ENCODE measurements at places on chromosomes 16 and 17.
A peak's percentile ranks its signal among the peaks of the same experiment; 100 is the strongest.

GRCh38 chr16:24989494-24989893 is 25.7 kb downstream of the ARHGAP17 start:
- no peak for DNase-seq

DNA sequence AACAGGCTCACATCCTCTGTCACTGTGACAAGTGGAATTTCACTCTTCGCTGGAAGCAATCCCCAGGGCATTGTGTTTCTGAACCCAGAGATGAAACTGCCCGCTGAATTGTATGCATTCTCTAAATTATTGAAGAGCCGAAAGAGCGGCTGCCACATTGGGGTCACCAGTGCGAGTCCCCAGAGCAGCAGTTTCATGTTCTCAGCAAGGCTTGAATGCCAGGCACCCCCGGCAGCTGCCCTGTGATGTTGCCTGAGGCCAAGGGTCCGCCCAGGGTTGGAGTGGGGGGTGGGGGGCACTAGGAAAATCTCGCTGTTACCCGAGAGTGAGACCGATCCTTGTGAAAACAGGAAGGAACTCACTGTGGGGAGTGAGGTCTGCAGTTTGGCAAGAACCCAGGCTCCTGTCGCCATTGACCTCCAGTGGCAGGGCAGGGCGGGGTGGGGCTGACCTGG is 20.7 kb upstream of the BCAR1 start:
- DNase-seq, result no peak

DNA sequence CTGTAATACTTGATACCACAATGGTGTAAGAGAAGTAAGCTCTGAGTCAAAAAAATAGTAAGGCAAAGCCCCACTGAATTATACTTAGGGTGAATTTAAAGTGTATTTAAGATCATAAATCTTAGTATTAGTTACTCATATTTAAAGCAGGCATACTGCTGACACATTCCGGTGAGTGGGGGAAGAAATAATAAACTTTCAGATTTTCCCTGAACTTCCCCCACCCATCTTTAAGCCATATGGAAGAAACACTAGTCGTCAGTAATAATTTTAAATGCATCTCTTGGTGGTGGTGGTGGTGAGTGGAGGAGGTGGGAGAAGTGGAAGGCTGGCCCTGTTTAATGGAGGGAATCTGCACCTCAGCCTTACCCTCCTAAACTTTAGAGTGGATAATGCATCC is 20.5 kb downstream of the MPHOSPH6 start:
- DNase-seq, result no peak

GRCh38 chr17:72137161-72137560 is 16.3 kb downstream of the SOX9 start:
- no peak for DNase-seq

DNA sequence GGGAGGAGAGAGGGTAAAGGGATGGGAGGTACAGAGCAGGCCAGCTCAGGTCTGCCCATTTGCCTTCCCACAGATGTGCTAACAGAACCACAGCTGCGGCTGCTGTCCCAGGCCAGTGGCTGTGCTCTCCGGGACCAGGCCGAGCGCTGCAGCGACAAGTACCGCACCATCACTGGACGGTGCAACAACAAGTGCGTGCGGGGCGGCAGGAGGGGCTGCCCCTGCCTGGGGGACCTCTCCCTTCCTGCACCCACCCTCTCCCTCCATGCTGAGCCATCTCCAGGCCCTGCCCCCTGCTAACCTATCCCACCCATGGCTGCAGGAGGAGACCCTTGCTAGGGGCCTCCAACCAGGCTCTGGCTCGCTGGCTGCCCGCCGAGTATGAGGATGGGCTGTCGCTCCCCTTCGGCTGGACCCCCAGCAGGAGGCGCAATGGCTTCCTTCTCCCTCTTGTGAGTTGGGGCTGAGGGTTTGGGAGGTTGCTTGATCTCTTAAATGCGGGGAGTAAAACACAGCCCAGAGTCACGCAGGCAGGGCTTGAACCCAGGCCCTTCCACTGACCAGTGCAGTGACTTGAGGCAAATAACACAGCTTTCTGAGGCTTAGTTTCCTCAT is 1.2 kb downstream of the EPX start:
- no peak for DNase-seq

DNA sequence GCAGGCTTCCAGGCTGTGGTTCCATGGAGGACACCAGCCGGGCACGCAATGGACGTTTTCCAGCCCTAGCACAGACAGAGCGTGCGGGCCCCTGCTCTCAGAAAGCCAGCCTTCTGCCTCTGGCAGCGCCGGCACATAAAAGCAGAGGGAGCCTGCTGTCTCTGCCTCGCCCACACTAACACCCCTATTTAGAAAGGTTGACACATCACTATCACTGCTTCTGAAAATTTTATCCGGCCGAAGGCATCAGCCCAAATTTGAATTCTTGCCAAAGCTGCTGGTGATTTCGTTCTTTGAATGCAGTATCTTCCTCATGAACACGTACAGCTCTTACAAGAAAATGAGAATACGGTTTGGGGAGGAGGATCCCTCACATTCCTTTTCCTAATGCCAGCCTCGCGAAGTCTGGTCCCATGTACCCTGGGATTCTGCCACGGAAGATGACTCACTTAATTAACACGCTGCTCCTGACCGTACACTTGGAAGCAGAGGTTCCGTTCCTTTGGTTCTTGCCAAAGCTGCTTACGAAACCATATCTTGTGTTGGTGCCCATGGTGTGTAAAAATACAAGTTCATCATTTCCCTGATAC is 1.3 kb upstream of the RAB11FIP3 start:
- DNase-seq, result no peak

GRCh38 chr17:59427425-59427921 is 96.0 kb downstream of the YPEL2 start:
- DNase-seq, result no peak

- no peak for DNase-seq
Observed at GRCh38 chr17:10219193-10219592, 20.8 kb upstream of the GAS7 start.

DNA sequence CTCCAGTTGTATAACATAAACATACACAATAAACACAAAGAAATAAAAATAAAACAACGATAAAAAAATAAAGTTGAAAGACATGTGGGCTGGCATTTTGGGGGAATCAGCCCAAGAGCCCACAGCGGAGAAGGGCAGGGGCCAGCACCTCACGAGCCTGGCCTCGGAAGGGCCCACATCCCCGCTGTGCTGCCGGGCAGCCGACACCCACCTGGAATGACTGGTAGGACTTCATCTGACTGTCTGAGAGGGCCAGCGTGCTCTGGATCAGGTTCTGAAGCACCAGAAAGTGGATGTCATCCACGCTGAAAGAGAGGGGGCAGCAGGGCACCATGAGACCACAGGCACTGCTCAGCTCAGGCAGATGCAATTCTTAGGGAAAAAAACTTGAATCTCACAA is 73.5 kb downstream of the GTF3C1 start:
- no peak for DNase-seq

- no peak for DNase-seq
Observed at GRCh38 chr17:7550344-7550743, 1.5 kb downstream of the TNFSF12 start.

DNA sequence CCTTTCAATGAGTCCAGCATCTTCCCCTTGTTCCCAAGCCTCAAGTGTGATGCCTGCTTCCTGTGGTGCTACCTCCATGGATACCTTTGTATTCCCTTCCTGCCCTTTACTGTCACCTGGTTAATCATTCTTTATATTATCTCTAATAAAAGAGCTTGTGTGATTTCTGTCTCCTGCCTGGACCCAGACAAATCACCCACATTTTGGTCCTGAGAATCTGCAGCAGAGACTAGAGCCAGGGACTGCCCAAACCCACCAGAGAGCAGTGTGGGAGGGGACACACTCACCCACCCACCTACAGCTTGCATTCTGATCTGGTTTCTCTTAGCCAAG is 30.2 kb downstream of the CDRT4 start:
- DNase-seq, result no peak

GRCh38 chr17:10091046-10091445 is 107.4 kb downstream of the GAS7 start:
- DNase-seq, result no peak

GRCh38 chr16:84925092-84925772 is 86.1 kb downstream of the ZDHHC7 start:
- no peak for DNase-seq

DNA sequence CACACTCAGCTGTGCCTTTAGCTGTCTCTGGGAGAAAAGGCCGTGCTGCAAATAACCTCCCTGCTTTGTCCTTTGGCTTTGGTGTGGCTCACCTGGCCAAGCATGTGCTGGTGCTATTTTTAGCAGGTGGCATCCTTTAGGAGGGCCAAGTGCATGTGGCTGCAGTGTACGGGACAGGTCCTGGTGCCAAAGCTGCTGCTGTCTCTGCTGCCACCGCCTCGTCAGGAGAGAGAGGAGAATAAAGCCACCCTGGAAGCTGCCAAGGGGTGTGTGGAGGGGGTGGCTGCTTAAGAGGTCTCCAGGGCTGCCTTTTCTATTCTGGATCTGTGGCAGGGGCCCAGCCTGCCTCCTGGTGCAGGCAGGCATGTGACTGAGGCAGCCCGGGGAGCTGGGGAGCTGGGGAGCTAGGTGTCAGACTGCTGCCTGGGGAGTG is 6.2 kb downstream of the AKAP1 start:
- DNase-seq, result no peak

GRCh38 chr16:30367349-30368009 is 2.8 kb downstream of the TBC1D10B start:
- DNase-seq, result no peak

GRCh38 chr17:28363776-28364650 is 986 bp downstream of the SEBOX start:
- no peak for DNase-seq

GRCh38 chr16:28534542-28535373 is 4.0 kb downstream of the NUPR1 start:
- DNase-seq, result no peak

- no peak for DNase-seq
Observed at GRCh38 chr17:74260525-74260850, 13.5 kb upstream of the DNAI2 start.

DNA sequence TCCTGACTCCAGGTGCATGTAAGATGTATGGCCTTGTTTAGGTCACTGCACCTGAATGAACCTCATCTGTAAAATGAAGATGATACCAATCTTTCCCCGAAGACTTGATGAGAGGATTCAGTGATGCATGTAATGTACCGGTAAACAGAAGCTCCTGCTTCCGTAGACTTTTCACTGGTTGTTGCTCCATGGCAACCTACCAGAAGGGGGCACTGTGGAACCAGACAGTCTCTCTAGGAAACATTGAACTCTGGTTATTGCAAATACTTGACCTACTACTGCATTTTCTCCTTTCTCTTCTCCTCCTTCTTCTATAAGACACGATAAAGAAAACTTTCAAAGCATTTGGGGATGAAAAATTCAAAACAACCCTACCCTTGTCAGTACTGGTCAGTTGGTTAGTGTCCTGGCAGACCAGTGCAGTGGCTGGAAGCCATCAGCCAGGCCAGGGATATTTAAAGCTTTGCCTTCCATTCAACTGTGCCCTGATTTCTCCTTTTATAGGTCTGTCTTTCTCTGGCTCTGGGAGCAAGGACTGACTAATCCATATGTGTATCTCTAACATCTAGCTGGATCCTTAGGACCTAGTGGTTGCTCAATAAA is 667.4 kb upstream of the SALL1 start:
- DNase-seq, result peak; percentile 2

DNA sequence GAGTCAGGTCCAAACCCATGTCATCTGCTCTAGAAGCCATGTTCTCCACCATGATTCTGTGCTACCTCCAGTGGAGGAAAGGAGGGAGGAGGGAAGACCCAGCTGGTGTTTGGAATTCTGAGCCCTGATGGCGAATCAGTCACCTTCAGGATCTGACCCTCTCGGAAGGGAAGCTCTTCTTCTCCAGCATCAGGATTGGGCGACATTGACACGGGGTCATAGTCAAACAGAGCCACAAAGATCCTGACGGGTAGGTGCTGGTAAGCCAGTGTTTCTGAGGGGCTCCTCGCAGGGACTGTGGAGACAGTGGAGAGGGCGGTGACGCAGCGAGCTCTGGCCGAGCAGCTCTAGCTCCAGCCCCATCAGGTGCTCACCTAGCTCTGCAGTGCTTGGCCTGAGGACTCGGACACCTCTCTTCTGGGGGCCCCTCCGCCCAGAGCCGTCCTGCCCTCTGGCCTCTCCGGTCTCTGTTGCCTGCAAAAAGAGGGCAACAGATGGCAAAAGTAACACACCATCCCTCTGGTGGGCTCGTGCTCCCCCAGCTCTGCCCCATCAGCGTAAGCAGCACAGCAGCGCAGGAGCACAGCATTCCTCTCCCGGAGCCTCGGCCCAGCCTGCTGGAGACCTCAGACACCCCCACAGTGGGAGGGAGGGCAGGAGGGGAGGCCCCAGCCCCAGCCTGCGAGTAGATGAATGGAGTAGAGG is 21.0 kb downstream of the TSPOAP1 start:
- DNase-seq, result no peak

- no peak for DNase-seq
Observed at GRCh38 chr17:32222621-32223020, 43.0 kb upstream of the RHBDL3 start.

DNA sequence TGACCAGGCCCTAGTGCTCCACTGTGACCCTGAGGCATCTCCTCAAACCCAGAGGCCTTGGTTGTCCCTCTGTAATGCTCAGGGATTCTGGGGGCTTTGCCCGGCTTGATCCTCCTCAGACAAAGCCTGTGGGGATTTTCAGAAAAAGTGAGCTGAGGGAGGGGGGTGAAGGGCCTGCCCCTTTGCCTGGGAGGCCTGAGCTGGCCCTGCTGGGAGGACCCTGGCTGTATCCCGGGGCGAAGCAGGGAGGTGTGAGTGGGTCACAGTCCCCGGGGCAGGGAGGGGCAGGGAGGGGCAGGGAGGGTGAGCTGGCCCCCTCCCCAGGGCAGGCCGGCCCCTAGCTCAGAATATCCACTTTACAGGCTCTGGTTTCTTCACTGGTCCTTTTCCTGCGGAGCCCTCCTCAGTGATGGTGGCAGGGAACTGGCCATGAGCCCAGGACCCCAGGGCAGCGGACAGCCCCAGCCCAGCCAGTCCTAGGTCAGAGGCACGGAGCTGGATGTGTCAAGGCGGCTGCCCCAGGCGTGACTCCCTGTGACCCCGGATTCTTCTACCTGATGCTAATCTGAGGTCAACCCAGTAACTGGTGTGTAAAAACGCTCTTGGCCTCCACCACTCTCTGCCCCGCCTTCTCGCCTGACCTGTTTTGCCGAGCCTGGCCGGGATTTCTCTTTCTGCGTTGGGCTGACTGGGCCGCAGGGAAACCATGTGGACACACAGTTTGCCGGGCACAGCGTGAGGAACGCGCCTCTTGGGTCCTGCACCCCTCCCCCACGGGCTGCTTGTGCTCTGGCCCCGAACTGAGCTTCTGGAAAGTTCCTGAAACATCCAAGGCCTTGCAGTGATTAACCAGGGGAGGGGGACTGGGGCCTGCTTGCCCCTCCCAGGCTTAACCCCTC is 5.8 kb upstream of the FASN start:
- DNase-seq, result no peak

GRCh38 chr17:75684924-75685323 is 17.8 kb downstream of the SAP30BP start:
- DNase-seq, result no peak

- no peak for DNase-seq
Observed at GRCh38 chr16:75066861-75067447, 49.6 kb downstream of the LDHD start.

GRCh38 chr16:86382067-86382773 is 128.1 kb upstream of the FOXF1 start:
- no peak for DNase-seq

- no peak for DNase-seq
Observed at GRCh38 chr16:10940501-10941079, 1.7 kb downstream of the DEXI start.

GRCh38 chr17:9406046-9406606 is 169.5 kb downstream of the STX8 start:
- DNase-seq, result no peak

- no peak for DNase-seq
Observed at GRCh38 chr17:68497885-68498319, 14.3 kb upstream of the PRKAR1A start.
